ENCODE measurements at places on chromosomes 7 and 10.

DNA sequence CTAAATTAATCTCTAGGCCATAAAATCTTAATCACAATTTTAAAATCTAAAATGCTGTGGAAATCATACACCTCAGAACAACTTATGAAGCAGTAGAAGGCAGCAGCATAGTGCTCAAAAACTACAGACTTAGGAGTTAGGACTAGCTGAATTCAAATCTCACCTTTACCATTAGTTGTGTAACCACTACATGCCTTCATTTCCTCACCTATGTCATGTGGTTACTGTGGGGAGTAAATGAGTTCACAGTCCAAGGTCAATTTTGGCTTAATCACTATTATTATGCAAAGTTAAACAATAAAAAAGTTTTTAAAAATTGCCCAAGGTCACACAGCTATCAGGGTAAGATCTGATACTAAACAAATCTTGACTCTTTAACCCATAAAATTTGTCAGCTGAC is 37.0 kb downstream of the SNX13 start:
- no peak for DNase-seq

DNA sequence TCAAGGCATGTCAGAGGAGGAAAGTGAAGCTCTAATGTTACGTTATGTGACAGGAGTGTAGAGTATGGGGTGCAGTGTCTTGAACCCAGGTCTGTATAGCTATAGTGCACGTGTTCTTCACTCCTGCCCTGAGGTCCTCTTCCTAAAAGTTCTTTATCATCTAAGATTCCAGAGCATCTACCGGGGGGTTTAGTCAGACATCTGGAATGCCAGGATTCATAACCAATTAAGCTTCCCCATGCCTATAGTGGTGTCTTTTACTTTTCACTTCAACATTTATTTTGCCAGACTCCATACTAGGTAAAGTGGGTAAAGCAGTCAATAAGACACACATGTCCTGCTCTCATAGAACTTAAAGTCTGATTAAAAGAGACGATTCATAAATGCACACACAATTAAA is 22.4 kb downstream of the PPP1R3C start:
- DNase-seq, result no peak

GRCh38 chr10:132640326-132641125 is 102.9 kb downstream of the INPP5A start:
- DNase-seq, result no peak

- no peak for DNase-seq
Measured at GRCh38 chr7:157120181-157120580, 18.5 kb upstream of the UBE3C start.

DNA sequence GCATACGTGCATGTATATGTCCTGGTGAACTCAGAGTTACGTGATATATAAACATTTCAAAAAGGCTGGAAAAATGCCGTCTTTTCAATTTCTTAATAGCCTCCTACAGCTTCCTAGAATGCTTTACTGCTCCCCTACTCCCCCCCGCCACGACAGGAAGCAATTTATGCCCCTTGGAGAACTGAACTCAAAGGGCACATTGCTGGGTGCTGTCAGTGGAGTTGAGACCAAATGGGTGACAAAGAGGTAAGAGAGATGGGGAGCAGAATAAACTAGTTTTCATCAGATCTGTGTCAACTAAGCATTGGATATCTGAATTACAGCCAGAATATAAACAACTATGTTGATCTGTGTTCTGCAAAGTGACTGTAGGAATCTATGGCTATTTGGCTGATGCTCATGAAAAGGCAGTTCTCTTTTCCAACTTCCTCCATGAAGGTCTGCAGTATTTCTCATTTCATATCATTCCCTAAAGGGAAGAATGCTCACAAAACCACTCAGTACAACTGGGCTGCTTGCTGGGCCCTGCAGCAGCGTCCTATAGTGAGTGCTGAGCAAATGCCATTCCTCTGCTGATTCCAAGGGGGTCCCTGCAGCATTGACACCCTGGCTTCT is 171.3 kb upstream of the HPS1 start:
- no peak for DNase-seq

GRCh38 chr10:123994417-123995081 is 98.8 kb downstream of the CHST15 start:
- peak; percentile 87 for DNase-seq

DNA sequence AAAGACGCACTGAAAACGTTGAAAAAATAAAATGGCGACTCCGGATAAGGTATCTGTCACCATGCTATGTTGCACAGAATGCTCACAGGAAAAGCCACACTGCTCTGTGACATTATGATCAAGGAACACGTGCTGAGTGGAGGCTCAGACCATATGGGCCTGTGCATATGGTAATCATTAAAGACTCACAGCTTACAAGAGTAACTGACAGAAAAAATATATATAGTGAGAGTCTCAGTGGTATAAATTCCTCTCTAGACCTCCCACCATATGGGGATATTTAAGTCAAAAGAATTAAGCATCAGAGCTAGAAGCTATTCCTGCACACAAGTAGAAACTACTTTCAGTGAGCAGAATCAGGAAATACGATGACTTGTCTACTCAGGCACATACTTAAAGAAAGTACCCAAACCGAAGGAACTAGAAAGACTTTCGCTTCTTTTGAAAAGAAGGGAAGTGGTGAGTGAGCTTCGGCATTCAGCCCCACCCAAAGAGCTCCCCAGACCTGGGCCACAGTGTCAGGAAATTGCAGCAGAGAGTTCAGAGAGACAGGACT is 65.1 kb upstream of the MPP7 start:
- no peak for DNase-seq

GRCh38 chr10:4850397-4850796 is 24.4 kb downstream of the AKR1E2 start:
- DNase-seq, result no peak

- no peak for DNase-seq
Measured at GRCh38 chr7:149238051-149238450, 1.4 kb upstream of the ZNF212 start.

- DNase-seq, result no peak
Measured at GRCh38 chr7:108623220-108623619, 53.5 kb downstream of the DNAJB9 start.

DNA sequence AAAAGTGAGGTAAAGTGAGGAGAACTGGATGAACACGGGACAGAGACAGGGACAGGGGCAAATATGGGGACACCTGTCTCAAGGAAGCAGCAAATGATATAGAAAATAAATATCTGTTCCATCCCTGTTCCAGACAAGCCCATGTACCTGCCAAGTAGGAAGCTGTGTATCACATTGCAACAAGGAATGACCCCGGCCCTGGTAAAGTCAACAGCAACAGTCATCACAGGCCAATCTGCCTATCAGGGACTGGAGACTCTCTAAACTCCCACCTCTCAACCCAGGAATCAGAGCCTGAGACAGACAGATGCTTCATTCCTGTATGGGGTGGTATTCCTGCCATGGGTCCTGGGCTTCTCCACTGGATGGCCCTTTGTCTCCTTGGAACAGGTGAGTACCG is 156.6 kb upstream of the PRSS1 start:
- no peak for DNase-seq

- no peak for DNase-seq
Measured at GRCh38 chr10:86526606-86527005, 5.0 kb upstream of the WAPL start.

GRCh38 chr7:55588976-55589604 is 16.8 kb upstream of the VOPP1 start:
- DNase-seq, result no peak

DNA sequence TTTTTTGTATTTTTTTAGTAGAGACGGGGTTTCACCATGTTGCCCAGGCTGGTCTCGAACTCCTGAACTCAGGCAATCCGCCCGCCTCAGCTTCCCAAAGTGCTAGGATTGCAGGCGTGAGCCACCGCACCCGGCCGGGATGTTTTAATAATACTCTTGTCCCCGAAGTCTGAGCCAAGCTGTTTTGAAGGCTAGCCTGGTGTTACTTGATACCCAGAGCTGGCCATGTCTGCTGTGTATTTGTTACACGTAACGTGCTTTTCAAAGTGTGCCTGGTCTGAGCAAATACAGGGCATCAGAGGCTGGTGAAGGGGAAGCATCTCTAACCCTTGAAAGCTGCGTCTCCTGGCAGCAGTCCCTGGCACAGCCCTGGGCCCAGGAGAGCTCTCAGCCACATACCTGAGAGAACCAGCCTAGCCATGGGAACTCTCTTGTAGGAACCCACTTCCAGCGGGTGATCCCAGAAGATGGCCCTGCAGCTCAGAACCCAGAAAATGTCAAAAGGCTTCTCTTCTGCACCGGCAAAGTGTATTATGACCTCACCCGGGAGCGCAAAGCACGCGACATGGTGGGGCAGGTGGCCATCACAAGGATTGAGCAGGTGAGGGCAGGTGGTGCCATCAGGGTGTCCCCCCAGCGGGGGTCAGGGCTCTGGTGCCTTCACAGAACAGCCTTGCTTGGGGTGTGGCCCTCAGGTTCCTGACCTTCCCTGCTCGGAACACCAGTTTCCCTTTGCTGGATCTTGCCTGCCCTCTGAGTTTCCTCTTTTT is 41.7 kb upstream of the ZMIZ2 start:
- no peak for DNase-seq

Measured in hindlimb muscle (tissue), 1 donor.